ENCODE measurements at places on chromosomes 4 and X. TPM values are rescaled to one million over a fixed set of nuclear protein-coding genes. Genes with fewer than 3 reads are reported as not detected.
A peak's percentile ranks its signal among the peaks of the same experiment; 100 is the strongest.

DNA sequence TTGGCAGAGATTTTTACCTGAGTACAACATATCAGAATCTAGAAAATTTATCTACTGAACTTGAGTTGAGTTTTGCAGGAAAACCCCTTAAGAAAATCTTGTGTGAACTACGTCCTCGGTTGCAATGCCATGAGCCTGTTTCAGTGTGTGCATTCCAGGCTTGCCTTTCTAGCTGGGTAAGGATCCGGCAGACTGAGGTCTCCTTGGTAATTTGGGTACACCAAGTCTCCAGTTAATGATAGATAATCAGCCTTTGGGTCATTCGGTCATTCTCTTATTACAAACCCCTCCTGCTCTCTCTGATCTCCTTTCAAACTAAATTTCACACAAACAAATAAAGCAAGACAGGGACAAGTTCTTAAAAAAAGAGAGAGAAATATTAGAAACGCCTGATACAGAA is 5.9 kb upstream of the HAND2 start:
- DNase-seq = no peak

- no peak for DNase-seq
Measured at GRCh38 chr4:8911316-8912088, 39.9 kb upstream of the HMX1 start.

DNA sequence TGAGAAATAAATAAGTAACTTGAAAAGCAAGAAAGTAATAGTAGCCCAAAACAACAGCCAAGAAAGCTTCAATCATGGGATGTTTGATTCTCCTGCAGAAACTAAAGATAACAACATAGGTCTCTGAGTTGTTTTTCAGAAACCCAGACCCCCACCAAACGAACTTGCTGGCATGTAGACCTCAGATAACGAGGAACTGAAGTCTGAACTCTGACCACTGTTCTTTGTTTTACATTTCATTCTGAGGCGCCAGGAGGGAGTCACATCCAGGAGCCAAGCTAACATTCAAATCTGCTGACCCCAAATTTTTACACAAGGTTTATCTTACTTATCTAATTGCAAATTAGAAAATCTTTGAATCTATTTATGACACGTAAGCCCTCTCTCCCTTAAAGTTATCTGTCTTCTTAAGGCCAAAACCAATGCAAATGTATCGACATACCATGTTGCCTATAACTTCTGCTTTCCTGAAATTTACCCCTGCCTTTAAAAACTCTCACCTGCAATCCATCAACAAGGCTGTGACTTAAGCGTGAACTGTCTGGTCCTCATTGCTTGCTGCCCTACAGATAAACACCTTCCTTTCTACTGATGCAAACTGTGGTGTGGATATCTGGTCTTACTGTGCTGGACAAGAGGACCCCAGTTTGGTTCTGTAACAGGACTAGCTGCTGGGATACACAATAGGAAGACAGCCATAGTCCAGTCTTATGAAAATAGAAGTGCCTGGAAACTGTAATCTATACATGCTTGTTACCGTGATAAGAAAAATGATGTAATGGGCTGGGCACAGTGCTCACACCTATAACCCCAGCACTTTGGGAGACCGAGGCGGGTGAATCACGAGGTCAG is 37.5 kb upstream of the NEIL3 start:
- no peak for DNase-seq

GRCh38 chr4:7399440-7400234 is 35.1 kb downstream of the PSAPL1 start:
- DNase-seq = no peak

GRCh38 chr4:42642101-42642797 is 14.7 kb downstream of the ATP8A1 start:
- no peak for DNase-seq

GRCh38 chr4:139301821-139302611 is at the start of gene NDUFC1:
TSS of gene NDUFC1 (minus strand) at chr4:139302477. CDS start at chr4:139295798, 6,679 bp downstream.
- DNase-seq = peak; percentile 53

The STATH gene
- polyA plus RNA-seq = not detected

DNA sequence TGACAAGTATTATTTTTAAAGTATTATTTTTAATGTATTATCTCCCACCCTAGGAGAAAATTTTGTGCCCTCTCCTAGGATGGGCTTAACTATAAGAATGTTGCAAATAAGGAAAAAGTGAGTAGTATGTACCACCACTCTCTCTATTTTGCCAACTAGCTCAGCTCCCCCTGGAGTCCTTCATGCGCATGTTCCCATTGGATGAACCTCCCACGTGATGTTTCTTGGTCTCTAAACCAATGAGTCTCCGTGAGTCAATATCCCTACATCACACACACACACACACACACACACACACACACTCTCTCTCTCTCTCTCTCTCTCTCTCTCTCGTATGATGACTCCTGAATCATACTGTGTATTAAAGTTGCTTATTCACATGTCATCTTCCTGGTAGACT is 129.7 kb upstream of the ZFP42 start:
- no peak for DNase-seq

- peak; percentile 27 for DNase-seq
Measured at GRCh38 chr4:25925486-25926201, 11.6 kb downstream of the SMIM20 start.

The PPP2R3B gene
- polyA plus RNA-seq = 146 TPM

- DNase-seq = no peak
Measured at GRCh38 chr4:103073792-103074438, 2.6 kb downstream of the SLC9B2 start.

The FBXO8 gene
- polyA plus RNA-seq = 16.4 TPM

The GPR143 gene
- not detected for polyA plus RNA-seq

- no peak for DNase-seq
Measured at GRCh38 chr4:182896421-182896820, 20.8 kb downstream of the DCTD start.

The TBX22 gene
- polyA plus RNA-seq = not detected

DNA sequence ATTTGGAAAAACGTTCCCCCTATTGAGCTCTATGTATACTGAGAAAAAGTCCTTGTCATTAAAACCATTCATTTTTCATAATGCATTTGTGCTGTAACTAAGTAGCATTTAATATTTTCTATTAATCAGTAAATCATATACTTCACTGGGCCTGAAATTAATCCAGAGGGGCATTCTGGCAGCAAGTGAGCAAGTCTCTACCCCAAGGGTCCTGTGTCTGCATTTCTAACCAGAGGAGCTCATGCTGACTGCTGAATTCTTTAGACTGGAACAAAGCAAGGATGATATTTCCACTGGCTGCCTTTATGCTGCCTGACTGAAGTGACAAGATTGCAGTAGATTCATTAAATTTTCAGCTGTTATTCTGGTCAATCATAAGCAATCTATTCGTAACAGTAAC is 246.5 kb downstream of the SLITRK2 start:
- DNase-seq = no peak

- no peak for DNase-seq
Measured at GRCh38 chr4:151583157-151583914, 174.4 kb downstream of the FHIP1A start.

The NLRP2B gene
- not detected for polyA plus RNA-seq

The SLC2A9 gene
- 4.3 TPM for polyA plus RNA-seq

DNA sequence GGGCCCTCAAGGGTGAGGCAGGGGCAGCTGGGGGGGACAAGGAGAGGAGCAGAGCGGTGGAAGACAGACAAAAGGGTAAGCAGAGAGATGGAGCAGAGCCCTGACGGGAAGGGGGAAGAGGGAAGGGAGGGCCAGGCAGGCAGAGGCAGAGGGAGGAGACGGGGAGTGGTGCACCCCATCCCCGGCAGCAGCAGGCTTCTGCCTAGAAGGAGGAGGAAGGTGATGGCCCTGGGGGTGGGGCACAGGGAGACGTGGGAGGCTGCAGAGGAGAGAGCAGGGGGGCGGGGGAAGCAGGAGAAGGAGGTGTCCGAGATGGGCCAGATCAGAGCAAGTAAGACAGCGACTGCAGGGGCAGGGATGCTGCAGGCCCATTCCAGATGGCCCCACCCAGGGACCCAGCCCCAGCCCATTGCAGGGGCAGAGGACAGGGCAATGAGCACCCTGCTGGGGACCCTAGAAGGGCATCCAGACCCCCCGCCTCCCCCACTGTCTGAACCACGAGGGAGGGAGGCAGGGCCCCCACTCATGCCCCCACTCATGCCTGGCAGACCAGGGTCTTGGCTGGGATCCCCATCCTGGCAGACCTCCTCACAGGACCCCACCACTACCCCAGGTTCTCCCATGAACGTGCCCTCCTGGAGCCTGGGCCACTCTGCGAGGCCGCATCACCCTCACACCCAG is 2.7 kb downstream of the L1CAM start:
- DNase-seq = no peak

GRCh38 chr4:22500128-22500611 is 15.7 kb downstream of the ADGRA3 start:
- DNase-seq = no peak

The CT45A5 gene
- 0.44 TPM for polyA plus RNA-seq

The SLC38A5 gene
- polyA plus RNA-seq = not detected

The MYOZ2 gene
- polyA plus RNA-seq = 328 TPM

DNA sequence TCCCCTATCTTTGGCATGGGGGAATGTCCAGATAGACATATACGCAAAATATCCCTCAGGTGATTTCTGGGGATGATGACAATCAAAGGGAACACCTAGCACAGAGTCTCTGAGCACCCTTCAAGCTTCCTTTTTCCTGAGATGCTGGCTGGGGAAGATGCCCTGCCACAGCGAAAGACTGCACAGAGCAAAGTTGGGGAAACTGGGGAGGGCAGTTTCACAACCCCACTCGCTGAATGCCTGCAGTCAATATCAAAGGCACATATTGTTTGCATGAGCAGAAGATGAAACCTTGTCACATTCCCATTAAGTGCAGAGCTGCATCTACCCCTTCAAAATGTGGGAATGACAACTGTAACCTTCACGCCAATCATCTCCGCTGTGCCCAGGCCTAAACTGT is 2.6 kb downstream of the GPC4 start:
- DNase-seq = no peak

- no peak for DNase-seq
Measured at GRCh38 chr4:115128037-115128436, 14.6 kb upstream of the NDST4 start.

- DNase-seq = no peak
Measured at GRCh38 chrX:148588649-148589310, 88.4 kb downstream of the AFF2 start.

The PGRMC2 gene
- polyA plus RNA-seq = not detected

DNA sequence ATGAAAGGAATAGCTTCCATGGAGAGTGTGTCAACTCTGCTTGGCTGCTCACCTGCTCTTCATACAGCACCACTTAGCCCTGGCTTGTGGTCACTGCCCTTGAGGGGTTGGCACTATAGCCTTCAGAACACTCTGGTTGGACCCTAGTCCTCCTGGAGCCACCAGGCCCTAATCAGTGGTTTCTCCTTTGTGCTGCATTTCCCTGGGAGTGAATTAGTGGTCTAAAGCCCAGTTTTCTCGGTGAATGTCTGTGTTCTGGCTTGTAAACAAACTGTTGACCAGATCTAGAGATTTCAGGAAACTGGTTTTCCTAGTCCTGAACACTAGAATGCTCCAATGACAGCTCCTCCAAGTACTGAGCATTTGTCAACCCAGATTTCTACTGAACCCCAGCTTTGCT is 28.6 kb upstream of the TMEM154 start:
- no peak for DNase-seq

GRCh38 chr4:136395212-136395722 is 1137.0 kb downstream of the PCDH18 start:
- no peak for DNase-seq

DNA sequence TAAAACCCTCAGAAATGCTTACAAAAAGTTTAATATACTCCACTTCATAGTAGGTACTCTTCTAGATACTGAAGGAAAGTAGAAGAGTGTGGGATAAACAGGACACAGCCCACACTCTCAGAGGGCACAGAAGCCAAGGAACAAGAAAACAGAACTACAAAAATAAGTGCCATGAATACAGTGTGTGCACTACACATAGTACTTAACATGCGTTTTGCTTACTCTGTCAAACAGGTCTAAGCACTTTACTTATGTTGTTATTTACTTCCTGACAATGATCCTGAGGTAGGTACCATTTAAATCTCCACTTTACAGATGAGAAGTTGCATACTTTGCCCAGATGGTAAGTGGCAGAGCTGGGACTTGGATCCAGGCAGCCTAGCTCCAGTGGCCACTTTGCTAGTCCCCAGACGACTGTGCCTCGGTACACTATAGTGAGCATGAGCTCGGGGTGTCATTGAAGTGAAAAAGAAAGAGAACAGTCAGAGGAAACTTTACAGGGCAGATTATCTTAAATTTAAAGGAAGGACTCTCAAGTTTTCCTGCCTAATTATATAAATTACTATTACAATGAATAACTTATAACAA is 120.3 kb downstream of the BANK1 start:
- no peak for DNase-seq

The ASB11 gene
- 4.9 TPM for polyA plus RNA-seq

The GPR34 gene
- 5.5 TPM for polyA plus RNA-seq

The SPANXB1 gene
- polyA plus RNA-seq = 0.47 TPM

GRCh38 chr4:76654791-76655190 is 219.8 kb downstream of the SHROOM3 start:
- no peak for DNase-seq

- DNase-seq = no peak
Measured at GRCh38 chr4:184384056-184384809, 90.1 kb downstream of the IRF2 start.

GRCh38 chr4:184536881-184537248 is 62.5 kb upstream of the IRF2 start:
- no peak for DNase-seq

- no peak for DNase-seq
Measured at GRCh38 chr4:151418385-151418784, 9.4 kb downstream of the FHIP1A start.

The CDK16 gene
- 101 TPM for polyA plus RNA-seq

- no peak for DNase-seq
Measured at GRCh38 chrX:86329174-86329573, 180.9 kb downstream of the DACH2 start.

DNA sequence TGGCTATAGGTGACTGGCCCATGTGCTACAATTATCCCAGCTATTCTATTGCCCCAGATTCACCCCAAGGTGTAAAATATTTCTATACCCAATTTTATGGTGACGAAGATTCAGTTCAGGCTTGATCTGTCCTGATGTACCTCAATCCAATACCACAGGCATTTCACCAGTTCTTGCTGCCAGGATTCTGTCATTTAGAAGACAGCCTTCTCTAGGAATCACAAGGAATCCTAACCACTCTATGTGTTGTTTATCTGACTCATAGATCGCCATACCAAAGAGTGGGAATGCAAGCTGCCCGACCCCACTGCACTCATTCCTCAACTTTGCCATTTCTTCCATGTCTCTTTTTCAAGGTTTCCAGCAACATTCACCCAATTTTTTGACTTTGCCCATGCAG is 355.0 kb upstream of the EMCN start:
- no peak for DNase-seq

The USP26 gene
- polyA plus RNA-seq = not detected
